ENCODE measurements at places on chromosomes 3 and 15.

DNA sequence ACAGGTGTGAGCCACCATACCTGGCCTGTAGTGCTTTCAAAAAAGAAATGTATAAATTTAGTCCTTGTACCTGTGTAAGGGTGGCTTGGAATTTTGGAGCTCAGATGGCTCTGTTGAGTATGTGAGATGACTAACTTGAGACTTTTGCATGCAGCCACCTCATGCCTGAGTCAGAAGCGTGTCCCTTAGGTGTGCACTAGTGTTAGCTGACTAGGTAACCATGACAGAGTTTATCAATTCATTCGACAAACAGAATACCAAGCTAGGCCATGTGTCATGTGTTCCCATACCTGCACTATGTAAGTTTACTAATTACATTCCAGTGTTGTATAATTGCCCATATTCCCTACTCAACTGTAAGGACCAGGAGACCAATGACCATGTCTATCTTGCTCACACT, 4.0 kb upstream of the ZNF639 start:
- no peak for DNase-seq

- DNase-seq, result no peak
Observed at GRCh38 chr3:85652360-85652759, 693.6 kb downstream of the CADM2 start.

DNA sequence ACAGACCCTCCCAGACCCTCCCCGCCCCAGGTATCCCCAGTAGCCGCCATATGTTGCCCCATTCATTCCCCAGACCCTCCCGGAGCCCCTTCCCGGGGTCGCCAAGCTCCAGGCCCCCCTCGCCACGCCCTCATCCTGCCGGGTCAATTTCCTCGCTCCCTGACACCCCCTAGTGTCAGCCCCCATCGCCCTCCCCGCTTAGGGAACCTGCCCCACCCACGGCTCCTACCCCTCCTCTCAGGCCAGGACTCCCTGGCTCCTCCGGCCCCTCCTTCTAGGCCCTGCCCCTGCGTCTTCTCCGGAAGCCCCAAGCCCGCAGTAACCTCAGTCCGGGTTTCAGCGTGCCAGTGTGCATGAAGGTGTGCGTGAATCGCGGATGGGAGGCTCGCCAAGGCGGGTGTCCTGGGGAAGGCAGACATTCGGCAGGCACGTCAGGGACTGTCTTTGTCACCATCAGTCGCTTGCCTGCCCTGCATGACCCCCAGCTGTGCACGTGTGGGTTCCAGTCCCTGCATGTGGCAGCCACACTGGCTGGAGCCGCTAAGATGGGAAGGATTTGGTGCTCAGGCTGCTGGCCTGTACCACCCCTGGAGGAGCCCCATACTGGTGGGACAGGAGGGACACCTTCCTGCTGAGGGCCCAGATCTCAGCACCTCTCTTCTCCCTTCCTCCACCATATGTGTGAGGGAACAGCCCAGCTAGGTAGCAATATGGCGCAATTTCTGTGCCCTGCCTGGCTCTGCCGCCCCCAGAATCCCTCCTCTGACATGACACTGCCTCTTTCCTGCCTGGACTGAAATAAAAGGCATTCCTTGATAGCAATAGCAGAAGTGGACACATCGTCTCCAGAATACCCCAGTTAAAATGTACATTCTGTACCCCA, 693 bp downstream of the DISP2 start:
- peak; percentile 13 for DNase-seq

- DNase-seq, result no peak
Observed at GRCh38 chr3:150324788-150325187, 83.3 kb upstream of the TSC22D2 start.

DNA sequence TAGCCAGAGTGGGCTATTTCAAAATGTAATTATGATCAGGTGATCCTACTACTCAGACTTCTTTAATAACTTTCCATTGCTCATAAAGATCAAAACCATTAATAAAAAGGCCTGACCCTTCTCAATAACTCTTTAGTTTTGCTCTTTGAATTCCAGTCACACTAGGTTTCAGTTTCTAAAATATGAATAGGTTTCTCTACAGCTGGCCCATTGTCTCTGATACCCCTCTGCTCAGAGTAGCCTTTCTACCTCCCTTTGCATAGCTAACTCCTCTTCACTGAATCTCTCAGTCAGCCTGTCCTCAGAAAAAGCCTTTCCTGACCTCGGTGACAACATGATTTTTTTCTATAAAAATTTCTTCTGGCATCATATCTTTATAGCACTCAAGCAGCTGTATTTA, 209.1 kb downstream of the UNC13C start:
- no peak for DNase-seq

DNA sequence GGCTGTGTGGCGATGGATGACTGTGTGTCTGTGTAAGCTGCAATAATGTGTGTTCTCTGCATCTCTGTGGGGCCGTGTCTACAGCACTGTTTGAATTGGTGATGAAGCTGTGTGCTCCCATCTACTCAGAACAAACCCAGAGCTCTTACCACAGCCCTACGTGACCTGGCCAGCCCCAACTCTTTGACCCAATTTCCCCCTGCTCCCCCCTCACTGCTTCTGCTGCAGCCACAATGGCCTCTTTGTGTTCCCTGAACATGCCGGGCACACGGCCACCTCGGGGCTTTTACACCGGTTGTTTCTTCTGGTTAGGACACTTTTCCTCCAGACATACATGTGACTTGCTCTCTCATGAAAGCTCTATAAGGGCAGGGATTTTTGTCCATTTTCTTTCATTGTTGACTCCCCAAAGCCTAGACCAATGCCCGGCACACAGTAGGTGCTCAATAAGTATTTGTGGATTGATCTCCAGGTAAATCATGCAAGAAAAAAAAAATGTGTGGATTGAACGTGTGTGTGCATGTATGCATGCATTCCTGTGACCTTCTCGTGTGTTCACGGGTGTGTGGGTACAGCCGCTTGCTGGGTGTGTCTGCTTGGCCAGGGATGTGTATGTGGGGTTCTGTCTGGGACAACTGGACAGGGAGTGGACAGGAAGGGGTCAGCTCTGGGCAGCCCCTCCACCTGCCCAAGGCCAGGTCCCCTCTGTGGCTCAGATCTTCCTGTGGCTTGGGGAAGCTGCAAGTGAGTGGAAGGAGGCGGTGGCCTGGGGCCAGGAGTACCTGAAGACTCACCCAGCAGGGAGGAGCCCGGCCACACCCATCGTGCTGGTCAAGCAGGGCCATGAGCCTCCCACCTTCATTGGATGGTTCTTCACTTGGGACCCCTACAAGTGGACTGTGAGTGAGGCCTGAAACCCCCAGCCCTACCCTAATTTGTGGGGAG, 14.8 kb downstream of the VILL start:
- DNase-seq, result no peak

GRCh38 chr3:150079029-150079739, 108.5 kb upstream of the PFN2 start:
- DNase-seq, result no peak

GRCh38 chr3:129650256-129650872, 43.9 kb upstream of the PLXND1 start:
- peak; percentile 34 for DNase-seq

DNA sequence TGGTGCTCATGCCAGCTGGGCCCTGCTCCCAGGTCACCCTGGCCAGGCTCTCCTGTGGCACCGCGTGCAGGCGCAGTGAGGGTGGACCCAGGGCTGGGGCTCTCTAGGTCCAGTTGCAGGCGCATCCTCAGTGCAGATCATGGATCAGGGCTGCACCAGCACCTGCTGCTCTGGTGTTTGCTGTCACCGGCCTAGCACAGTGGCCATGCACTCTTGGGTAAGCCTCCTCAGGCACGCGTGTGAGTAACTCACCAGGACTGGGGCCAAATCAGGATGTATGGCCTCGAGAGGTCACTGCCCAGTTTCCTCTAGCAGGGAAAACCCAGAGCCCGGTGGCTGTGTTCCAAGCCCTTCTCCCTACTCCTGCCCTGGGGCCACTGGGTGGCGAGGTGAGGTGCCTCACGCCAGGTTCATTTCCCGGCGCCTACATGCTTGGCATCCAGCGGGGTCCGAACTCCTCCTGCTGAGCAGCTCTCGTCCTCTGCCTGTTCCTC, 45.5 kb upstream of the SLC41A3 start:
- DNase-seq, result no peak

All from stimulated activated CD8-positive, alpha-beta memory T cell treated with anti-CD3 and anti-CD28 coated beads, Interleukin-7, amount 100 ng/mL, for 1 hour (primary cell).